ENCODE measurements at places on chromosomes 12 and 14.

DNA sequence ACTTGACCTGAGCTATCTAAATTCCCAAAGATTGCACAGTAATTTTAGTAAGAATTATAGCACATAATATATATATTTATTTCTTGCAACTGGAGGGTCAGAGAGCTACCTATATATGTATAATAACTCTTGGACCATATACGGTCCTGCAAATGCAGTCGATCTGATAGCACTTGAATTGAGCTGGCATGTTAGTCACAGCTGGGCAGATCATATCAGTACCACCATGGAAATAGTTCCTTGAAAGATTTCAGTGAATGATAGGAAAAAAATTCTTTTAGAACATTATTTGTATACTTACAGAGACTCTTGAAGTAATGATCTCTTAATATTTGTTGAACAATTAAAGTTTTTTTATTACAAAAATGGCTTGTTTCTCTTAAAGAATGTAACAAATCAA lies 94.5 kb upstream of the MON2 start:
- DNase-seq, result no peak

GRCh38 chr14:80278293-80279023 lies 67.2 kb upstream of the DIO2 start:
- DNase-seq, result no peak

DNA sequence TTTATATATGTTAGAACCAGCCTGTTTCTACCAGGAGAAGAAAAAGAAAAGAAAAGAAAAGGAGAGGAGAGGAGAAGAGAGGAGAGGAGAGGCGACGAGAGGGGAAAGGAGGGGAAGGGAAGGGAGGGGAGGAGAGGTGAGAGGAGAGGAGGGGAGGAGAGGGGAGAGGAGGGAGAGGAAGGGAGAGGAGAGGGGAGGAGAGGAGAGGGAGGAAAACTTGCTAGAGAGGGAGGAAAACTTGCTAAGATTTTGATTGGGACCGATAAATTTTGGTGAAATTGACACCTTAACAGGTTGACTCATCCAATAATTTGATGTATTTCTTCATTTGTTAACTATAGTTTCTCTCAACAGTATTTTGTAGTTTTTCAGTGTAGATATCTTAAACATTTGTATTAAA lies 164.0 kb upstream of the SYT1 start:
- DNase-seq, result no peak

GRCh38 chr14:59919570-59920377 lies at the start of gene LRRC9:
TSS of gene LRRC9 (plus strand) at chr14:59920144.
- DNase-seq, result no peak

DNA sequence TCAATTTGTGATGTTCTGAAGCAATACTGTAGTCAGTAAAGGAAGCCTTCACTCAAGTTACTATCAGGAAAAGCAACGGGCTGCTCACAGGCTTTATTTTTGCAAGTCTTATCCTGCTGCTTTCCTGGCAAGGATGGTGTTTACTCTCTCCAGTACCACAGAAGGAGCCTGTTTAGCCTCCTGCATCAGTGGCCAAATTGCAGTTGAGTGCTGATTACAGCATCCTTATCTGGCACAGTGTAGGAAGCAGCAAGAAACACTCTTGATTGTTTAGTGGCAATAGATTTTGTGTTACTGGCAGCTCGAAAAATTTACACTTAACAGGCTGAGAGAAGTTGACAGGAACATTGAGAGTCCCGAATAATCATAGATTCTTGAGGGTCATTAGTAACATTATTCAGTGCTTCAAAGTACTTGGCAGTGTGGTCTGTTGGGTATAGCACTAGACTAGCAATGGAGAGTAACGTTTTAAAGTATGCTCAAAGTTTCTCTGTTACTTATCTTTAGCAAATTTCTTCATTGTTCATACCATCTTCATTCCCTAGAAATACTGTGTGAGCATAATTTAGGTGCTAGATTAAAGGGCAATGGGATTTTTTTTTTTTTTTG lies 11.7 kb downstream of the TULP3 start:
- DNase-seq, result no peak

DNA sequence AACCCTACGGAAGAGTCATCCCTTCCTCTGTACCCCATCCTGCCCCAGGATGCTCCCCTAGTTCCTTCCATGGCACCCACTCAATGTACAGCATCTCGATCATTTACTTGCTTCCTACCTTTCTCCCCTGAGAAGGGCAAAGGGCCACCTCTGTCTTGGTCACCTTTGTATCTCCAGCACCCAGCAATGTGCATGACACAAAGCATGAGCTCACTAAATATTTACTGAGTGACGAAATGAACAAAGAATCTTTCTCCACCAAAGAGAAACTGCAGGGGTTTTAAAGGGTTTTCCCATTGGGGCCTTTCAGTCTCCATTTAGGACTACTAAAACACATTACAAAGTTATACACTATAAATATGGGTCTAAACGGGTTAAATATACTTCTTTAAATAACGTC lies 30.6 kb downstream of the ATG14 start:
- DNase-seq, result no peak

DNA sequence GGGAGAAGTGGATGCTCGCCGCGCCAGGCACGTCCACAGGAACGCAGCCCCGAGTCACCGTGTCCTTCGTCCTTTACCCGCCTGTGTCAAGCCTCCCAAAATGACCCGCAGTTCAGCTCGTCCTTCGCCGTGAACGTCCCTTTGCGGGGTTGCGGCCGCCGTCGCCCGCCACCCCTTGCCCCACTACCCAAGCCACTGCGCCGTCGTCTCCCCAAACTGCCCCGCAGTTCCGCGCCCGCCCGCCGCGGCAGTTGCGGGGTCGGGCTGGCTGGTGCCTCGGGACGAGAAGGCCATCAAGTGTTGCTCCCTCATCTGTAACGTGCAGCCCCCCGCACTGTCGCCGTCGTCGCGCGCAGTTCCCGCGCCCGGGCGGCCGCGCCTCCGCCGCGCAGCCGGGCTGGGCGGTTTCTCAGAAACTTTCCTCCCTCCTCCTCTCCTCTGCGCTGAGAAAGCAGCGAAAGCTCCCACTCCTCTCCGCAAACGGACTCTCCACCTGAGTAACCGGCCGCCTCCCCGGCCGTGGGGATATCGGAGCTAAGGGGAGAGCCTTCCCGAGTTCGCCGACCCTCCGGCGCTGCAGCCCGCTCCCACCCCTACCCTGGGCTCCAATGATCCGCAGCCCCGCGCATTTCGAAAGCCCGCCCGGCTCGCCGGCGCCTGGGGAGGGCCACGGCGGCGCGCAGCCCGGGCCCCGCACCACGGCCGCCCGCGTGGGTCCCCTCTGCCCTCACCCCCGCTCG lies 6.7 kb downstream of the CDKN1B start:
- no peak for DNase-seq

DNA sequence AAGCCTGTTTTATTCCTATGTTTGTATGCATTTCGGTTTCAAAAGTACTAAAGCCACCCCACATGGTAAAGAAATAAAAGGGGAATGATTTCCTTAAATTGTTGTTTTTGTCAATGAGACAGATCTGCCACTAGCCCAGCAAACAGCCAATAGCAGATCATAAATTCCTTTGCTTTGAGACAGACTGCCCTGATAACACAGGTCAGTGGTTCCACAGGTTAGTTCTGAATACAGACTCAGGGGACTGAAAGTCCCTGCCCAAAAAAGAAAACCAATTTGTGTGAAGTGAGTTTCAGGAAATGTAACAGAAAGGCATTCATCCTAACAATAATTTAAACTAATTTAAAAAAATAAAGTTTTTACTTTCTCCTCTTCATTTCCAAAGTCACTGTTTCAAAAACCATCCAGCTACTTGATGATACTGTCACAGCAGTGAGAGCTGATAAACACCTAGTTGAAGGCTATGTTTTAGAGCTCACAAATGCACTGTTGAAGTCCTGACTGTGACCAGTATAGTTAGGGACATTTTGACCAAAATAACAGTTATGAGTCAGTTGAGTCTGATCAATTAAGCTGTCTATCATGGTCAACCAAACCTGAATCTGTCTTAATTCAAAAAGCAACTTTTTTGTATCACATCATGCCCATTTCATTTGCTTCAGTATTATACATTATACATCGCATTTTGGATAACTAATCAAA lies 77.7 kb downstream of the LGR5 start:
- no peak for DNase-seq

DNA sequence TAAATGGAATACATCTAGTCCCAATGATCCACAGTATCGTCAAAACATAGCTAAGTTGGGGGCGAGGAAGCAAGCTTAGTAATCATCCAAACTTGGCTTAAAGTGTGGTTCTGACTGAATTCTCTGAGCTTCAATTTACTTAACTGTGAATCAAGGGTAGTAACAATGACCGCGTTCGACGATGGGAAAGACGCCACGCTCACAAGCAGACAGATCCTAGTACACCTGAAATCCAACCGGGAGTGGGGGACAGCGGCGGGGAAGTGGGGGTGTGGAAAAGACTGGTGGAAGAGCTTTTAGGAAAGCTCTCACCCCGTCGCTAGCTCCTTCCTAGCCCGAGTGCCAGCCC lies 433 bp downstream of the COX16 start:
- no peak for DNase-seq

DNA sequence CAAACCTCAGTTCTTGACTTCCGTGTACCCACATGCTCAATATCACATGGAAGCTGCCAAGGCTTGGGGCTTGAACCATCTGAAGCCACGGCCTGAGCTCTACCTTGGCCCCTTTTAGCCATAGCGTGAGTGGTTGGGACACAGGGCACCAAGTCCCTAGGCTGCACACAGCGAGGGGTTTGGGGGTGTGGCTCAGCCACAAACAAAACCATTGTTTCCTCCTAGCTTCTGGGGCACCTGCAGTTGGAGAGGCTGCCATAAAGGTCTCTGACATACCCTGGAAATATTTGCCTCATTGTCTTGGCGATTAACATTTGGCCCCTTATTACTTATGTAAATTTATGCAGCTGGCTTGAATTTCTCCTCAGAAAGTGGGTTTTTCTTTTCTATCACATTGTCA lies 628.6 kb downstream of the NRXN3 start:
- no peak for DNase-seq

DNA sequence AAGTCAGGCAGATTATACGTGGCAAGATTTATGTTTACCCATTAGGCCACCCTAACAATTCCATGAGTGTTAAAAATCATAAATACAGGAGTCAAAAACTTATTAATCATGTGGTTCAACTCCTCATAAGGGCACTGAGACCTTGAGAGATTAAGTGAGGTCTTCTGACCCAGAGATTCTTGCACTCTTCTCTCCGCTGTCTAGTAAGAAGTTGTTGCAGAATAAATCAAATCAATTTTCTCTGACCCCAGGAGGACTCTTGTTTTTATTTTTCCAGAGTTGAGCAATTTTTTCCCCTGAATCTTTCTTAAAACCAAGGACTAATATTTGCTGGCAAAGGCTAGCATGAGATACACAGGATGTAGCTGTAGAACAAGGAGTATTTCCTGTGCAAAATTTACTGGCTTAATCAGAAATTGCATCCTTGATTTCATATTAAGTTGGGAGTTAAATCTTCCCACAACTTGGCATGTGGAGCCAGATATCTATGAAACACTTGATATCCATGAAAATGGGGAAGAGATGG lies 90.9 kb upstream of the PTHLH start:
- no peak for DNase-seq

DNA sequence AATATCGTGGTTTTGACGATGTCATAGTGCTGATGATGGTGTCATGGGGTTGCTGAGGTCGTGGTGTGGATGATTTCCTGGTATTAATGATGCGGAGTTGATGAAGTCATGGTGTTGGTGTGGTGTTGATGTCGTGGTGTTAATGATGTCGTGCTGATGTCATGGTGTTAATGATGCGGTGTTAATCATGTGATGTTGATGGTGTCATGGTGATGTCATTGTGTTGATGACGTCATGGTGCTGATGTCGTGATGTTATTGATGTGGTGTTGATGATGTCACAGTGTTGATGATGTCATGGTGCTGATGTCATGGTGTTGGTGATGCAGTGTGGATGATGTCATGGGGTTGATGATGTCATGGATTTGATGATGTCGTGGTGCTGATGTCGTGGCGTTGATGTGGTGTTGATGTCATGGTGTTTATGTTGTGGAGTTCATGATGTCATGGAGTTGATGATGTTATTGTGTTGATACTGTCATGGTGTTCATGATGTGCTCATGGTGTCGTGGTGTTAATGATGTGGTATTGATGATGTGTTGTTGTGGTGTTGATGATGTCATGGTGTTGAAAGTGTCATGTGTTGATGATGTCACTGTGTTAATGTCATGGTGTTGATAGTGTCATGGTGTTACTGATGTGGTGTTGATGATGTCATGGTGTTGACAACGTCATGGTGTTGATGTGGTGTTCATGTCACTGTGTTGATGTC lies 48.5 kb upstream of the RIMBP2 start:
- no peak for DNase-seq

DNA sequence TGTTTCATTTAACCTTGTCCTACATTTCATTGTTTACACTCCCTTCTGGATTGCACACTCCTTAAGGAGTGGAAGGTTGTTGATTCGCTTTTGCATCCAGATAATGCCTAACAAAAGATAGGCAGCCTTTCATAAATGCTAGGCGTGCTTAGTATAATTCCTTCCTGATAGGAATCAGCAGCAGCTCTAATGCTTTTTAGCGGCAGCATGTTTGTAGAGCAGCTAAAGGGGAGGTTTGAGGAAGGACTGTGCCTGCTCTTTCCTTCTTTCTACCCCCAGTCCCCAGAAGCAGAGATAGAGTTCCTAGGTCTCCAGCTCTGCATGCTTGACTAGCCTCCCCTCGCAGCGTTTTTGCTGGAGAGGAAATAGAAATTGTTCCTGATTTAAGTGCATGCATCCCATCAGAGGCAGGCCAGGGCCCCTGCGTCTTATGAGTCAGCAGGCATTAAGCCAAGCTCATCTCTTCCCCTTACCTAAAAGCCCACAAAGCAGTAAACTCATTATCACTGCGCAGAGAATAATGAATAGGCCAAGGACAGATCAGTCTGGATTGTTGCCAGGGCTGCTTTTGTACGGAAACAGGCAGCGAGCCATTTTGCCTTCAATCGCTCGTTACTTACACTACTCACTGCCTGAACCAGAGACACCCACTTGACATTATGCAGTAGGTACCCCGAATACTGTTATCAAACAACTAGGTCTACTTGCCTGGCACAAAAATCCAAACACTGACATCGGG lies 14.0 kb upstream of the TBPL2 start:
- DNase-seq, result no peak

- DNase-seq, result no peak
Observed at GRCh38 chr14:100841066-100841760, 15.3 kb downstream of the MEG3 start.

GRCh38 chr14:70052990-70053389 lies 135.8 kb downstream of the SLC8A3 start:
- no peak for DNase-seq

DNA sequence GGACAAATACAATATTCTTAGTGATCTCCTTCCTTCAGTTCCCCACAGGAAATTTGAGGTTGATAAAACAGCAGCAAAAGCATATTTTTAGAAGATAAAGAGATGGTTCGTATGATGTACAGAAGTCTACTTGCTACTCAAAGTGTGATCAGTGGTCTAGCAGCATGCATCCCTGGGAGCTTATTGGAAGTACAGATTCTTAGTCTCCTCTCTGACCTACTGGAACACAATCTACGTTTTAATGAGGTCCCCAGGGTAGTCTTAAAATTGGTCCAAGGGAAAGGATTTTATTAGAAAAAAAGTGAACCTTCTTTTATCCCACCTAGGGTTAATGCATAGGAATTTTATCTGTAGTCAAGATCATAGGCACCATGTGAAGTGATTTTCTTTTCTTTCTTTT lies 703.4 kb downstream of the NRXN3 start:
- no peak for DNase-seq

Measured in AG04449 (cell line).